ENCODE measurements at places on chromosomes 7 and 10.

GRCh38 chr7:100095704-100096103 is 5.5 kb downstream of the MCM7 start:
- no peak for DNase-seq

- DNase-seq, result no peak
Observed at GRCh38 chr7:107668296-107668695, 7.7 kb downstream of the SLC26A4 start.

DNA sequence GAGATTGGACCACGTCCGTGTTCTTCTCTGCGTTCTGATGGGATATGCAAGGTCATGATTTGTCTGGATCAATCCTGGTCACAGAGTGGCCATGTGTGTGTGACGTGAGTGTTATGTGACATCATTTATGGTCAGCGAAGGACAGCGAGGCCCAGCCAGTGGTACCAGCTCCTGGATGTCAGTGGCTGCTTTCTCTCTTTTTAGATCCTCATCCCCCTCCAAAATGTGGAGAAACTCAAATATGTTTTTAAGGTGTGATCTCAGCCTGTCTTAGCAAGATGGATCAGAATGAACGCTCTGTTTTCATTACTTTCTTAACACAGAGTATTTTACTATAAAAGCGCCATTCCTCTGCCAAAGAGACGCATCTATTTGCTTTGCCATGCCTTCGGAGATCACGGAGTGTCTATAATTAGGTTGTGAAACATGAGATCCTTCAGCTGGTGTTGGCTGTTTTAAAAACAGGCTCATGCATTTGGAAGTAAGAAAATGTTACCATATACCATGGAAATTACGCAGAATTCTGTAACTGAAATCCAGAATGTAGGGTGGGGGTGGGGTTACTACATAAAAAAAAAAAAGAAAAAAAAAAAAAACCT is 245.5 kb upstream of the TCERG1L start:
- no peak for DNase-seq

DNA sequence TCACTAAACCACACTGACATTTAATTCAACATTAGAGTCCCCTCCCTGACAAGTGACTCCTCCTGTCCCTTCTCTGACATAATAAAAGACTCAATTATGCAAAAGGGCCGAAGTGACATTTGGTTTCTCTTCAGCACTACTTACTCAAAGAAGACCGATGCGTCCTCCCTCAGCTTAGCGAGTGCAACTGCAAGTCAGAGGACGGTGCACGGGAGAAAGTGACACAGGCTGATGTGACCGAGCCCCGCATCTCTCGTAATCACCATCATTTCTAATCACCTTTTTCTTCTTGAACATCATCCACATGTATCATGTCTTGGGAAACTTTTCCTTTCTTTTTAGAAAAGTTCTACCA is 155.7 kb downstream of the TCERG1L start:
- DNase-seq, result no peak

GRCh38 chr10:114403541-114404161 is 651 bp downstream of the AFAP1L2 start:
- DNase-seq, result peak; percentile 34

DNA sequence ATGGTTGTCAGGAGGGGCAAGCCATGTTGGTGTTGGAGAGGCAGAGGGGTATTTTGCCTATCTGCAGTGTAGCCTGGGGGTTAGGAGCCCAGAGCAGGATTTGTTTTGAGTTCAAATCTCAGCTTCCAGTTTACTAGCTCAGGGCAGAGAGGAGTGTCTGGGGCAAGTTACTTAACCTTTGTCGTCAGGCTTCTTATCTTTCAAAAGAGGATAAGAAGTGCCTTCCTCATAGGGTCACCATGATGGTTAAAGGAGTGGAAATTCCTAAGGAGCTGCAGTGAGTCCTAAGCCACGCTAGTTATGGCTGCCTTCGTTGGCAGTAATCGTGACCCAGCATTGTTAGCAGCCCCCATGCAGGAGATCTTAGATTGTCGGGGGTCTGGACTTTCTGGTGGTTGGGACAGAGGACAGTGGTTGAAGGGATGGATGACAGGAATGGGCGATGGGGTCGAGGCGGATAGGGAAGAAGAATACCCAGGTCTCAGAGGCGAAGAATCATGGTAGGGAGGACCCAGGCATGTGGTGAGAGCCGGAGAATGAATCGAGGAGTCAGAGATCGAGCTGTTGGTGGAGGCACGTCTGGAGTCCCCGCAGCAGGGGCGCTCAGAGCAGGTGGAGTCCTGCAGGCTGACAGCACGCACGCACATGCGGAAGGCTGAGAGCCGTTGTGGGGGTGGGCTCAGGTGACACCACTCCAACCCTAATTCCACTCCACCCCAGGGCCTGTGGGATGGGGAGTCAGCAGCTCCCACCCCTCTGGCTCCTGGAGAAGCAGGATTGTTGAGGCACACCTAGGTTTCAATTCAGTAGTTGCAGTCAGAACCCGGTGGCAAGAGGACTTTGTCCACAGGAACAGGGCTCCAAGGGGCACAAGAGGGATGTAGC is 11.6 kb downstream of the ADCK2 start:
- DNase-seq, result no peak

DNA sequence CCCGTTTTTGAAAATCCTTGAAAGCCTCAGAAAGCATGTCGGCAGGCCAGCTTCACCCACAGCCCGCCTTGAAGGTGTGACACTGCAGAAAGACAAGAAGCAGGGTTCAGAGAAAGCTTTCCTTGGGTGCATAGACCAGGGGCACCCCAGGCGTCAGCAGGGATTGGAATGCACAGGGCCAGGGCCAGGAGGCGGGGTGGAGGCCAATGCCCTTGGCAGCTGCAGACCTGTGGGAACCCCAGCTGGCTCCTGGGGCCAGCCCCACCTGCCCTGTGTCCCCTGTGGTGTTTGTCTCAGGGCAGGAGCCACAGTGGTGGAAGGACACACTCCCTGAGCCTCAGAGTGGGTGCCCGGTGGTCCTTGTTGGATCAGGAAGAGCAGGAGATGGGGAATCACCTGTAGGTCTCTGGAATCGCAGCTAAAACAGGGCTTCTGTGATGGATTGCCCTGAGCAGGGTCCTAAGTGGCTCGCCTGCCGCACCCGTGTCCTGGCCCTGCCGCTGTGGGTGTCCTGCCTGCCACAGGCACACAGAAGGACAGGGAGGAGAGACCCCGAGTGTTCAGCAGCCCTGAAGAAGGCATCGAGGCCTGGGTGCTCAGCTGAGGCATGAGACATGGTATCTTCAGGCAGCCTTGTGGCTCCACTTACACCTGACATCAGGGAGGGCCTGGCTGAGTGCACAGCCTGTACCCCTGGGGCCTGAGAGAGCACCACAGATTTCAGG is 32.5 kb downstream of the ANXA8 start:
- no peak for DNase-seq

DNA sequence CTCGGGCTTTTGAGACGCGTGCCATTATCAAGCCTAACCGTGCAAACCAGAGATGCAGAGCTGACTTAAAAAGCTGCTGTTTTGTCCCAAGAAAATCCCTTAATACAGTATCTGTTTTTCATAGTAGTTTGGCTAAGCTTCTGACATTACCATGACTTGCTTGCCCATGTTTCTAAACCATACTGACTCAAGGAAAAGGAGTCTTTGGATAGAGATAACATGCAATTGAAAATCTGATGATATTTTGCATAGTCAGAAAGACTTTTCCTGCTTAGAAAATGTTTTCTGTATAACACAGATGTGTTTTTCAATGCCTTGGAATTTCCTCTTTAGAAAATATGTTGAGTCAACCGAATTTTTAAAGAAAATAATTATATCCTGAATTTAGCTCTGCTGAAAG is 21.5 kb upstream of the AKR1E2 start:
- no peak for DNase-seq

- DNase-seq, result no peak
Observed at GRCh38 chr7:53340220-53340619, 304.8 kb downstream of the POM121L12 start.

- no peak for DNase-seq
Observed at GRCh38 chr10:88528201-88528600, 54.9 kb downstream of the RNLS start.

GRCh38 chr7:80671744-80672143 is 33.3 kb downstream of the CD36 start:
- DNase-seq, result no peak

DNA sequence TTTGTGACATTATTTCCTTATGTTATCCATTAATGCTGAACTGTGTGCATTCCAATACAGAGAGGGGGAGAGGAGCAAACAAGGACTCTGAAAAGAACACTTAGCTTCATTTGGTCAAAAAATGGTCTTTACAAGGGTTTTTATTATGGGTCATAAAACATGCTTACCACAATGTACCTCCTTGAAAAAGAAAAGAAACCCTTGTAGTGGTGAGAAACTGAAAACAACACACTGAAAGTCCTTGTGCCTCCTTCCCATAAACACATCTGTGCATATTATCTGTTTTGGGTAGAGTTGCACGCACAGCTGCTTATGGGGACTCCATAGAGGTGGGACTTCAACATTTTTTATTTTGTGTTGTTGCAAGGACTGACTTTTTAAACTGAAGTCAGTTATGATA is 98.7 kb downstream of the CDK6 start:
- DNase-seq, result no peak

GRCh38 chr7:75971309-75971960 is 23.0 kb downstream of the TMEM120A start:
- DNase-seq, result no peak

- DNase-seq, result peak; percentile 5
Observed at GRCh38 chr10:120336911-120337540, 120.0 kb upstream of the PLPP4 start.

- no peak for DNase-seq
Observed at GRCh38 chr7:66683770-66684123, 55.1 kb downstream of the KCTD7 start.
